ENCODE measurements at places on chromosomes 5 and 9.

DNA sequence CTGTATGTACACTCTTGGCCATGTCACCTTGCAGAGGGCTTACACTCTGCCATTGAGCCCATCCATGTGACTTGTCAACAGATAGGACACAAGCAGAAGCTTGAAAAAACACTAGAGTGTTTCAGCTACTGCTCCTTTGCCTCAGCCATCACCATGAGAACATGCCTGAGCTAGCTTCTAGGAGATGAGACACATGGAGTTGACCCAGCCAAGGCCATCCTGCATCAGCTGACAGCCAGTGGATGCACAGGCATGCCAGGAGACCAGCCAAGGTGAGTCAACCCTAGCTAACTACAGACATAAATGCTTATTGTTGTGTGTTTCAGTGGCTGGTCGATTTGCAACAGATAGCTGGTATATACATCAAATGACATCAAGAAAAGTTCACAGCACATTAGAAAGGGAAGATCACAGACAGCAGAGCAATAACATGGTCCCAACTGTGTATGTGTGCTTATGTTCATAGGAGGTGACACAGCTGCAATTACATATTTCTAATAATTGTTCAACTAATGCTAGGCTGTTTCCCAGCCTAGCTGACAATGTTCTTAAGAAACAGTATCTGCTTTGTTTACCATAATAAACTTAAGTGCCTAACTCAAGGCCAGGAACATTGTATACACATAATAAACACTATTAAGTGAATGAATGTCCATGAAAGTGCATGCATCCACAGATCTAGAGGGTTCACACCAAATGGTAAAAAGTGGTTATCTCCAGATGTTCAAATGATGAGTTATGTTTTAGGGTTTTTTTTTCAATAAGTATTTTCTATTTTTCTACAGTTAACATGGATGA is 105.7 kb downstream of the SPOCK1 start:
- DNase-seq, result no peak

GRCh38 chr5:141100243-141100805 is at the start of gene PCDHB3:
Gene PCDHB3 (plus strand): TSS chr5:141100473. CDS start chr5:141100650, 177 bp downstream.
- no peak for DNase-seq

- no peak for DNase-seq
These were observed 29.4 kb downstream of the RAD23B start for GRCh38 chr9:107312376-107313050.

GRCh38 chr9:97874624-97875023 is 21.6 kb downstream of the FOXE1 start:
- no peak for DNase-seq

DNA sequence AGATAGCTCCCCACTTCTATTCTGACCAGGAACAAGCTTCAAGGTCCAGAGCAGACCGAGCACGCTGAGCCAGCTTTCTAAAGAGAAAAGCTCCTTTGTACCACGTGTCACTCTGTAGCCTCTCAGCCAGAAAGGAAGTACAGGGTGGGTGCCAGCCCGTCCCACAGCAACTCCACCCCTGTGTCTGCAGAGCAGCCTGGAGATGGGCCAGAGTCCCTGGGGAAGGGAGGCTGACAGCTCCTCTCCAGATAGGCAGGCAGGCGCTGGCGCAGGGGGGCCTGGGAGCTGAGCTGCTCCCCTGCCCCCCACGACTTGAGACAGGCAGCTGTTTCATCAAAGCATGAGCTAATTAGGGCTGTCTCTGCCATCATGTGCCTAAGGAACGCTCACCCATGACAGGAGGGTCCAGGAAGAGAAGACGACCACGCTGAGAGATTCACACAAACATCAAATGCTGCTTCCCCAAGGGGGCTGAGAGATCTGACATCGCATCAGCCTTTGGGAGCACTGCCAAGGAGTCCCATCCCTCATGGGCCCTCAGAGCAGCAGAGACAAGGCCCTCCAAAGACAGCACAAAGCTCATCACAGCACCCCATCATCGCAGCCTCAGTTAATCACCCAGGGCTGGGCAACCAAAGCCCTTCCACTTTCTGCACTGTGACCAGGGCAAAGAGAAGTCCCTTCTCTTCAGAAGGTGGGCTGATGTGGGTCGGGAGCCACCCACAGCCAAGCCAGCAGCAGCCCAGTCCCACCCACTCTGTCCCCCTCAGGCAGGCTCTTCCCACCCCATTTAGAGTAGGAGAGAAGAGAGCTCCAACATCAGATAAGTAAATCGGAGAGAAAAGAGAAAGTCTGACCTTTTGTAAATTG is 78.5 kb upstream of the LRRTM2 start:
- DNase-seq, result no peak

DNA sequence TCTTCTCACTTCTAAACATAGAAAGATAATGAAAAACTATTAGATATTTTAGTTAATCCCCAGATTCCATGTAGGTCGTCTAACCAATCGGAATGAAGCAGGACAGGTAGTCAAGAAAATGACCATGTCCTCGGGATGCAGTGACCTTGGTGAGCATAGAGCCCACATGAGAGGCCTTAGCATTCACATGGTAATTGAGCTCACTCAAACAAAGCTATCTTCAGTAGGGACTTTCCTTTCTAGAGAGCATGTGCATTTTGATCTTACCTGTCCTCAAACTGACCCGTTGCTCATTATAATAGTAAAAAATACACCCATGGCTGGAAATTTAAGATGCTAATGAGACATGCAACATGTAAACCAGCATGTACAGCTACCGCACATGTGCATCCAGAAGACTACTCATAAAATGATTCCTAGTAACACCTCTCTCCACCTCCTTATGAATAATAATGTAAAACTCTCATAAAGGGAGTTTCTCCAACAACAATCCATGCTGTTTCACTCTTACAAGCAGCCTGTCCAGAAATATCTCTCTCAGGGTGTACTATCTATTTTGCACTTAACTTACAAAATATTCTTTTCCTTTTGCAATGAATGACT is 274.0 kb upstream of the CDH9 start:
- no peak for DNase-seq

GRCh38 chr5:140220032-140220697 is 45.2 kb downstream of the CYSTM1 start:
- DNase-seq, result no peak

DNA sequence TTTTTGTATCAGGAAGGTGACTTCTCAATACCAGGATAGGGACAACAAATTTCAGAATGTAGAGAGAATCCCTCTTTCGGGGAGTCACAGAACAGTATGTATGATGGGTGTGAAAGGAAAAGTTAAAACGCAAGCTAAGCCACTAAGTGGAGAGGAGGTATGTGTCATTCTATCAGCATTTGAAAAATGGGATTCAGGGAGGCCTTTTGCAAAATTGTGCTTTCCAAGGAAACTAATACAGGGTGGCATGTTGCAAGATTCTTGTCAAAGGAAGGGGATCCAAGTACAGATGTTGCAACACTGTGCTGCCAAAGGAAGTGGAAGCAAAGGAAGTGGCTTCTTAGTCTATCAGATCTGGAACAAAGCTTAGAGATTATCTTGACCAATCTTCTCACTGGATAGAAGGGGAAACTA is 12.6 kb upstream of the TNIP1 start:
- DNase-seq, result no peak

DNA sequence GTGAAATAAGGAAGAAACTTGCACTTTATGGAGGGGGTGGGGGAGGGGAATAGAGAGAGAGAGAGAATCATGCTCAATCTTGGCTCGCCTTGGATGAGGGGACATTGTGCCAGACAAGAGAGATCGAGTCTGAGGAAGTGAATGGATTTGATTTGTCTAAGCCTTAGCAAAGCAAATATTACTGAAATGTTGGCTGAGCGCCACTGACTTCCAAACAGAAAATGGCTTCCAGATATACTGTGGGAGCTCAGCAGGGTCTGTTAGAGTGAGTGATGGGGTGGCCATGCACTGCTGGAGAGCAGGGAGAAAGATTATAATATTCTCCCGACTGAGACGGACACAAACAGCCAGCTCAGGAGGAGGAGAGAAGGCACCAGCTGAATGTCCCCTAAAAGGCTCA is 34.5 kb downstream of the BRINP1 start:
- no peak for DNase-seq

GRCh38 chr5:62328772-62329491 is 22.9 kb downstream of the KIF2A start:
- no peak for DNase-seq

GRCh38 chr5:115170134-115170928 is 623 bp upstream of the TRIM36 start:
- no peak for DNase-seq

GRCh38 chr5:158819095-158819494 is 280.6 kb downstream of the EBF1 start:
- no peak for DNase-seq

DNA sequence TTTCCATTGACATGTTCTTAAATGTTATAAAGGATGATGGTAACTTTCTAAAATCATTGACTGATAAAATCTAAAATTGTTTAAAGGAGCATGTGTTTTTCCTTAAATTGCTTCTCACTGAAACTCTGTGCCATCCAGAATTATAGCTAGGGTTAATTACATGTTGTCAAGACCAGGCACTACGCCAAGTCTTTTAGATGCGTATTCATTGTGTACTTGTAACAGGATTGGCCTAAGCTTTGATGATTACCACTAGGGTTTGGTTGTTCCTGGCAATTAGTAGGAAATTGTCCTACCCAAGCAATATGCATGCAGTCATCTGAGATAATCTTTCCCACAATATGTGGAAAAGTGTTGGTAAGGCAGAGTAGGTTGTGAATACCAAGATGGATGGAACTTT is 43.8 kb downstream of the PRKACG start:
- DNase-seq, result no peak

DNA sequence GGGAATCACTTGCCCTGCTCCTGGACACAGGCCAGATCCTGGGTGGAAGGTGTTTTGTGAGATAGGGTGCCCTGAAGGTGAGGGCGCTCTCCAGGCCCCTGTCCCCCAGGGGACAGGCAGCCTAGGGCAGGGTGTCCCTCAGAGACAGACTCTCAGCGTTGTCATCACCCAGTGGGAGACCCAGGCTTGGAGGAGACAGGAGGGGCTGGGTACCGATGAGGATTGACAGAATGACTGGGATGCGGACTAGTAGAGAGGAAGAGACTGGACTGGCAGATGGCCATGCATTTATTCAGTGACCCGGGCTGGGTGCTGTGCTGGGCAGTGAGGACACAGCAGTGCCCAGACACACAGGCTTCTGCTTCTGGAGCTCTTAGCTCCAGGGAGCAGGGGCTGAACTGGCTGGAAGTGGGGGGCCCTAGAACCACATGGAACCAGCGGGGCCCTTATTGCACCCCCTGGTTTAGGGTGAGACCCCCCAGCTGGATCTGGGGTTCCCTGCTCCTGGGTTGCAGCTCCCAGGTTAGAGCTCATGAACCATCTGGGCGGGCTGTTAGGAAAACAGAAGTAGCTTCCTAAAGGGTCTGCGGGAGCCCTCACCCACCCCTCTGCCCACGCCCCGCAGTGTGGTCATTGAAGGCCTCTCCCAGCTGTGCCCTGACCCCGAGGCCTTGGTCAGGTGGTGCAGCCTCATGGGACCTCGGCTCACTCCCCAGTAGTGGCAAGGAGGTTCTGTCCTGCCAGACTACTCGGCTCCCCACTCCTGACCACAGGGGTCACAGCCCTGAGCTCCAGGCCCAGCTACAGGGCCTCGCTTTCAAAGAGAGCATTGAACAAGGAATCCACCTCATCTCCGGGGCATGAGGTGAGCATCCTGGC is 116.7 kb upstream of the LMX1B start:
- DNase-seq, result no peak

DNA sequence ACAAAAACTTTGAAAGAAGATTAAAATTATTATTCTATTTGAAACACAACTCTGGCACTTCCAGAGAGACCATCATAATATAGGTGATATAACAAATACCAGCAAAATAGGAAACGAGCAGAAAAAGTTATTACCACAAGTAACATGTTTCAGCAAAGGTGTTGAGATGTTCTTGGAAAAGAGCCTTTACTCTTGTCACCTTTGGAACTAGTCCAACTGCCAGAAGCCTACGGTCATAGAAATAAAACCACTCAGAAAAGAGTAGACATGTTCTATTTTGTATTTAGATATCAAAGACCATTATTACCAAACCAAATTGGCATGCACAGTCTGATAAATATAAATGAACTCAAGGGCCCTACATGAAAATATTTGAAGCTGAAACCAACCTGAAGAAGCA is 145.0 kb upstream of the DMAC1 start:
- DNase-seq, result no peak

- DNase-seq, result no peak
These were observed 261.9 kb downstream of the PBX3 start for GRCh38 chr9:126009047-126009446.

Measured in cortex of kidney (tissue), 1 donor.